ENCODE measurements at places on chromosomes 16 and 17.

DNA sequence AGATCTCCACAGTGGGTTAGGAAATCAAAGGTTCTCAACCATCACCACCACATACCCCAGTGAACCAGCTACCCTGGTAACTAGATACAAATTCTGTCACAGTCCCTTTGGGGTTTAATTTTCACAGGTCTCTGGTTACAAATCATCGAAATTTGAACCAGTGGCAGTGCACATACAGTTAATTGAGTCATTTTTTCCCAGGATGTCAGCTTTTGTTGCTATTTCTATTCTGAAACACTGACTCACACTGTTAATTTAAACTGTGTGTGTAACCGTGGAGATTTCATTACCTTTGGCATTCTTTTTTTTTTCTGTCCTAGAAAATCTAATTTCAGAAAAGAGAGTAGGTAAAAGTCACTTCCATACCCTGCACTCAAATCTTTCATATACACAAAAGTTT is 511.5 kb downstream of the TOX3 start:
- DNase-seq: no peak

DNA sequence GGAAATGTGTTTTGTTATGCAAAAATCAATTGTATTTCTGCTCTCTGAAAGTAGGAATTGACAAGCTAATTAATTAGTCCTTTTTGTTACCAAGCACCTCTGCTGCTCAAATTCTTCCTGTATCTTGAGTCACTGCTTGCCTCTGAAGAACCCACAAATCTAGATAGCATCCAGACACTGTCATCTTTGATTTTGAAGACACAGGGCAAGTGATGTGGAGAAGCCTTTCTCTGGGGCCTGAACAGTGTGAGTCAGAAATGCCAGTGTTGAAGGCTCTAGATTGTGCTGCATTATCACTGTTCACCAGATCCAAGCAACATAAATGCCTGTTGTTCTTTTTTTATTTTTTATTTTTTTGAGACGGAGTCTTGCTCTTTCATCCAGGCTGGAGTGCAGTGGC is 10.9 kb upstream of the ST6GALNAC1 start:
- DNase-seq: no peak

- DNase-seq: no peak
These were observed 14.7 kb upstream of the GSG1L start for GRCh38 chr16:28078261-28078660.

DNA sequence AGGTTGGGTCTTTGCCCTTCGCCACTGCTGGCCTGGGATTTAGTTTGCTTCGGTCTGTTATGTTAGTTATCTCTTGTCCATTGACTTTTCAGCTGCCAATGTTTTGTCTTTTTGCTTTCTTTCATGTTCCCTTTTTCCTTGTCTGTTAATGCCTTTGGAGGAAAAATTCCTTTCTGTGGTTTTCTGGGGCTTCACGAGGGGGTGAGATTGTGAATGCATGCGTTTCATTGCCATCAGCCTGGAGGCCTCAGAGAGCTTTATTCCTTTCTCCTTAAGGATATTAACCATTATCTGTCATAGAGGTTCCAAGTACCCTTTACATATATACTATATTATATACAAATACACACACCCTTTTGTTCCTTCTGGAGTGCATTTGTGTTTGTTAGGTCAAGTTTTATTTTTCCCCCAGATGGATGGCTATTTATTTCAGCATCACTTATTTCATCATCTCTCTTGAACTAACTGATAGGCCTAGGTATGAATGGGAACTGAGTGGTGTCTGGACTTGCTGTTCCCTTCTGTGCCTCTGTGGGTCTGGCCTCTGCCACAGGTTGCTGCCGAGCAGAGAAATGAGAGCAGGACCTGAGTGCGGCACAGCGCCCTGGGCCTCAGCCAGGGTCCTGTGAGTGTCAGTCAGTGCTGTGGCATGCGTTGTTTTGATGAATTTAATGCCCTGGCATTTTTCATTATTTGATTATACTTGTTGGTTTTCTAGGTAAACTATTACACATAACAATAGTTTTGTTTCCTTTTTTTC is 193.4 kb downstream of the LGALS9B start:
- no peak for DNase-seq

GRCh38 chr17:17254036-17254435 is 17.1 kb upstream of the FLCN start:
- DNase-seq: no peak

- DNase-seq: no peak
These were observed 2.0 kb downstream of the CRYM start for GRCh38 chr16:21276090-21276489.

- peak; percentile 52 for DNase-seq
These were observed 117.9 kb downstream of the C17orf67 start for GRCh38 chr17:56715613-56716357.

- DNase-seq: no peak
These were observed 204.8 kb downstream of the TANC2 start for GRCh38 chr17:63170795-63171194.

DNA sequence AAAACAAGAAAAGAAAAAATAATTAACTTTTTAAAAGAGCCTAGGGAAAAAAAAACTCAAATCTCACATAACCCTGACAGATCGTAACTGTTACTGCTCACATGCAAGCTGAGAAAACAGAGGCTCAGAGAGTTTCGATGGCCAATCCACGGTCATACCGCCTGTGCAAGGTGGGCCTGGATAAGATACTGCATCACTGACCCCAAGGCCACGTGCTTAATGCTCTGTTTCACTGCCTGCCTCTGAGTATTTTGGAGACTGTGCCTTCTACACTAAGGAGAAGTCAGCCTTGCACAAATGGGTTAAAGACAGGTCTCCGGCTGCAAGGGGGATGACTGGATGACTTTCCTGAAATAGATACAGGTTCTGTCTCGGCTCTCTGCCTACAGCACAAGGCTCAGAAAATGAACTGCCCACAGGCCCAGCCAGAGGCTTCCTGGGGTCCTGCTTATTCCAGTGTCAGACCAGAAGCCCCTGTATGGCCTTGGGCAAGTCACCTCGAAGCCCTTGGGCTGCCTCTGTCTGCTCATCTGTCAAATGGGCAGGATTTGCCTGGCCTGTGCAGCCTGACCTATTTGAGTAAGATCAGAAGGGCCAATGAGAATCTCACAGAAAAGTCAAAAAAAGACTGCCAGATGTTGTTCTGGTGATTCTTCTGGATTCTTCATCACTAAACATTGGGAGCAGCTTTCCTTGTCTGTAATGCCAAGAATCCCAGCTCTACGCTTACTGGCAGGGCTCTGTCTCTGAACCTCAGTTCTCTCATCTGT is 25.8 kb downstream of the CNGB1 start:
- no peak for DNase-seq

DNA sequence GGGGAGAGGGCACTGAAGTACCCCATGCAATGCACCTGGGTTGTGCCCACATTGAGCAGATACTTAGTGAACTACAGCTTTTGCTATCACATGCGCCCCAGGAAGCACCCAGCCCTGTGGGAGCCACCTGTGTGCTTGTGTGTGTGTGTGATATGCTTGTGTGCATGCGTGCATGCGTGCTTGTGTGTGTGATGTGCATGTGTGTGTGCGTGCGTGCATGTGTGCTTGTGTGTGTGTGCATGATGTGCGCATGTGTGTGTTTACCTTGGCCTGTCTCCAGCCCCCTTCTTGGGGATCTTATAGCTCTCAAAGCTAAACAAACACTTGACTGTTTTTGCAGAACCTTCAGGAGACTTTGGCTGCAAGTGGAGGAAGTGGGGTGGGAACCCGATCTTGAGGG is 841 bp downstream of the C16orf89 start:
- no peak for DNase-seq

- no peak for DNase-seq
These were observed 77.8 kb downstream of the VMP1 start for GRCh38 chr17:59785091-59785799.

DNA sequence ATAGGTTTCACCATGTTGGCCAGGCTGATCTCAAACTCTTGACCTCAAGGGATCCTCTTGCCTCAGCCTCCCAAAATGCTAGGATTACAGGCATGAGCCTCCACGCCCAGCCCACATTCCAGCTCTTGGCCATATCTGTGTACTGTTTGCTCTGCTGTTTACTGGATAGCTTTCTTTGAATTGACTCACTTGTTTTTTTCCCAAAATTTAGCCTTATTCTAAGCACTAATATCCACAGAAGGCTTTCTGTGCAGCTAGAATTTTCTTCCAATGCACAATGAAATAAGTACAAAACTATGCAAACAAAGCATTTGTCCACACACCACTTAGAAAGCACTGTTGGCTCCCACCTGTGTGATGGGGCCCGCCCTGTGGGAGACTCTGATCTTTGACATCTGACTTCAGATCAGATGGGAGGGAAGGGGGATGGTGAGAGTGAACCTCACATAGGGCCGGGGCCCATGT is 72.2 kb downstream of the CLEC16A start:
- no peak for DNase-seq

- no peak for DNase-seq
These were observed 9.8 kb downstream of the RASL10B start for GRCh38 chr17:35740997-35741931.

- no peak for DNase-seq
These were observed 19.6 kb downstream of the AKAP1 start for GRCh38 chr17:57104461-57105175.

GRCh38 chr16:61564716-61565115 is 471.5 kb downstream of the CDH8 start:
- no peak for DNase-seq
